ENCODE measurements at places on chromosomes 16 and 17.

- DNase-seq: peak; percentile 76
Measured at GRCh38 chr17:41647940-41648410, 23.6 kb upstream of the KRT17 start.

DNA sequence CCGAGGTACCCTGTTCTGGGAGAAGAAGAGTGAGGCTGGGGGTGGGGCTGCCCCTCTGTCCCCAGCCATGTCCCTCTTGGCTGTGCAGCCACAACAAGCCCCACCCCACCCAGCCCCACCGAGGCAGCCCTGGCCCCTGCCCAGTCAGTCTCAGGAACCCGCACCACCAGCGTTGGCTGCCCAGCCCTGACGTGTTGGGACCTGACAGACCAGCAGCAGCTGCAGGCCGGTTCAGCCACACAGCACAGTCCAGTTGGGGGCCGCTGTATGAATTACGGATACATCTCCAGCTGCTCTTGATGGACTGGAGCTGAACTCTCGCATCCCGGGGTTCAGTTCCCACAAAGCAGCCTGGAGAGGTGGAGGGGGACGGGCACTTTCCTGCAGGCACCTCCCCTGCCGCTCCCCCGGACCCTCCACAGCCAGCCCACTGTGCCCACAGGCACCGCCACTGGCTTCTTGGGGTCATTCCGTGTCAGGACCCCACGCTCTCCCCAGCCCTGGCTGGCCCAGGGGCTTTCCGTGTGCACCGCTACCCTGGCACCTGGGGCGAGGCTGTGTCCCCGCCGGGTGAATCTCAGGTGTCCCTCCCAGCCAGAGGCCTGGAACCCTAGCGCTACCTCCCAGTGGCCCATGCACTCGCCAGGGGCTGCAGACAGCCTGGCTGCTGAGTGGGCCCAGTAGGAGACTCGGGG lies 7.1 kb downstream of the CDH15 start:
- no peak for DNase-seq

GRCh38 chr17:30600060-30600829 lies 123.0 kb downstream of the GOSR1 start:
- peak; percentile 64 for DNase-seq

GRCh38 chr17:8953156-8953885 lies 12.2 kb downstream of the PIK3R5 start:
- DNase-seq: no peak

GRCh38 chr17:55416000-55416399 lies 5.6 kb downstream of the MMD start:
- no peak for DNase-seq

GRCh38 chr16:3694051-3694450 lies 23.3 kb downstream of the TRAP1 start:
- DNase-seq: no peak

DNA sequence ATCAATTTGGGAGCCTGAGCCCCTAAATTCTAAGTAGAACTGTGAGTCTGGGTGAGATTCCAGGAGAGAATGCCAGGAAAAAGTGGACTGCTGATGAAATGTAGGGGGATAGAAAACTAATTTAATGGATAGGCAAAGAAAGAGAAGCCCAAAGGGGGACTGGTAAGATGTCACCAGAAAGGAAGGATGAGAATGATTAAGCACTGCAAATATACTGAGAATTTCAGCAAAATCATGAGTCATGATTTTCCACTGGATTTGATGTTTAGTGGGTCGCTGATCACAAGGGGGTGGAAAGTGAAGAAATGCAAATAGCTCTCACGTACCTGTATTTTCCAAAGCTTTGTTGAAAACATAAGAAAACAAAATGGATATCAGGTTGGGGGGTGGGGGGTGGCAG lies 201.8 kb downstream of the SLC39A11 start:
- DNase-seq: no peak

- no peak for DNase-seq
Measured at GRCh38 chr17:1413281-1413791, 13.3 kb upstream of the YWHAE start.

DNA sequence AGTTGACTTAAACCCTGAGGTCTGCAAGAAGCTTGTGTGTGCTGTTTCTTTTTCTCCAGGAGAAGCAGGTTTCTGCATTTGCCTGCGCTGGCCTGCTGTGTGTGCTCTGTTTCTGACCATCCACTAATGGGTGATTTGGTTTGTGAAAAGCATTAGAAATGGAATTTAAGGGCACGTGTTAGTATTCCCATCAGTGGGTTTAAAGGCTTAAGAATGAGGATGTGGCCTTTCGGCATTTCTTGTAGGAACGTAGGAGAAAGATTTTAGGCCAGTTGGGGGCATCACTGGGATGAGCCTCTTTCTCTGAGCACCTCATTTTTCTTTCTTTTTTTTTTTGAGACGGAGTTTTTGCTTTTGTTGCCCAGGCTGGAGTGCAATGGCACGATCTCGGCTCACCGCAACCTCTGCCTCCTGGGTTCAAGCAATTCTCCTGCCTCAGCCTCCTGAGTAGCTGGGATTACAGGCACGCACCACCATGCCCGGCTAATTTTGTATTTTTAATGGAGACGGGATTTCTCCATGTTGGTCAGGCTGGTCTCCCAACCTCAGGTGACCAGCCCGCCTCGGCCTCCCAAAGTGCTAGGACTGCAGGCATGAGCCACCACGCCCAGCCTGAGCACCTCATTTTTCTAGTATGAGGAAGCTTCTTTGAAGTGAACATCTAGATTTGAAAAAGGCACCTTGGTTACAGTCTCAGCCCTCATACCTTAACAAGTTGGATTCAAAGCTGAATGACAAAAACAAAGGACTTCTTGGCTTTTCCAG lies 110.3 kb downstream of the BANP start:
- no peak for DNase-seq

GRCh38 chr17:31789707-31790505 lies 69.1 kb downstream of the COPRS start:
- DNase-seq: no peak

GRCh38 chr17:29240968-29241963 lies 5.4 kb upstream of the CRYBA1 start:
- DNase-seq: no peak
